ENCODE measurements at places on chromosomes 1 and 21.

DNA sequence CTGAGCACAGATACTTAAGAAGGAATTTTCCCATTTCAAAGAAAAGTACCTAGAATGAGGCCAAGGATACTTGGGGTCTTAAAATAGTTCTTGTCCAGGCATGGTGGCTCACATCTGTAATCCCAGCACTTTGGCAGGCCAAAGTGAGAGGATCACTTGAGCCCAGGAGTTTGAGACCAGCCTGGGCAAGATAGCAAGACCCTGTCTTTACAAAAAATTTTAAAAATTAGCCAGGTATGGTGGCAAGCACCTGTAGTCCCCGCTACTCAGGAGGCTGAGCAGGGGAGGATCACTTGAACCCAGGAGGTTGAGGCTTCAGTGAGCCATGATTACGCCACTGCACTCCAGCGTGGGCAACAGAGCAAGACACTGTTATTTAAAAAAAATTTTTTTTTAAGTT is 29.0 kb downstream of the NFYC start:
- DNase-seq = no peak

DNA sequence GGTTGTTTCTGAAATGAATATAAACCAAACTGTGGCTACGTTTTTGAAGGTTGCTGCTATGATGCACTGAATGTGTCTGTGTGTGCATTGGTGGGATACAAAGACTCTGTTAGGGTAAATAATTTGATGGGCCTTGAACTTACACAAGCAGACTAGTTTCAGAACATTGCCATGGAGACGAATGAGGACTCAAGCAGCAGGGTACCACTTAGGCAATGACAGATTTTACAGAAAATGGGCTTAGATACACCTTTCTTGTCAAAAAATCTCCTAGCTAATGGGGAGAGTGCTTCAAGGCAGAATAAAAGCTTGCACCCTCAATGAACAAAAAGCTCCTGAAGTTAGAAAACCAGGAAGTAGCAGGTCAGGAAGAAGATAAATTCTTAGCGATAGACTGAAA is 55.7 kb downstream of the IER5 start:
- no peak for DNase-seq

DNA sequence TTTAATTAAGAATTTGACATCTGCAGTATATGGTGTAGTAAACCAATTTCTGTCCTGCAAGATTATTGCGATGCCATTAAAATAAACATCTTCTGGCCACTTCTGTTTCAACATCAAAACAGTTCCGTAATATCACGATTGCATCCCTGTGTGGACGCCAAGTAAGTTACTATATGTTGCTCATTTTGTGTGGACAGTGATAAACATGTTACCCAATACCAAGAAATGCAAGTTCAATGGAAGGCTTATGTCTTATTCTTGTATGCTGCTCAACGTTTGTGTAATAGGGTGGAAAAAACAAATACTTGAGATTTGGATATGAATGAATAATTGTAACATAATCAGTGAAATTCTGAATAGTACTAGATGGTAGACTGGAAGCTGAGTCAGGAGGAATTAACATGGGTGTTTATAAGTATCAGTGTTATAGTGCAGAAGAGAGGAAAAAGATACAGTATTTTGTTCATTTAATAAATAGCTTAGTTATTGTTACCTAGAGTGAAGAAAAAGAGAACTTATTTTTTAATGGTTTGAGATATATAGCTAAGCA is 15.2 kb downstream of the TTC3 start:
- DNase-seq = no peak

GRCh38 chr1:67729872-67730271 is 44.9 kb downstream of the GADD45A start:
- no peak for DNase-seq

DNA sequence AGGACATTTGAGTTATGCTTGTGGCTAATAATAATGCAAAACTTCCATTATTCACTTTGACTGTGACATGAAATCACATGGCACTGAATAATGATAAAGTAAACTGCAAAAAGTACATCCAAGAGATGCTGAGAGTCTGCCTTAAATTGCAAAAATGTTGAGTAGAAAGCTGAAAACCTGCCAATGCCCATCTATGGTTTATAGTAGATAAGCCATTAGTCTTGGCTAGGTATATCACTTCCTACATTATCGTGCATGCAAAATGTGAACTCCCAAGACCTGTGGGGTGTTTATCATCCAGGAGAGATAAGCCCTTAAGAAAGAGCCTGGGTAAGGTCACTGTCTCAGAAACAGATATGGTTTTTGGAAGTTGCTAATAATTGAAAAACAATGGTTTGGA is 208.7 kb upstream of the DPYD start:
- DNase-seq = no peak

All from stimulated activated CD8-positive, alpha-beta memory T cell treated with anti-CD3 and anti-CD28 coated beads, Interleukin-12 subunit alpha, Interleukin-12 subunit beta, amount 100 ng/mL, for 4 hours (primary cell).